ENCODE measurements at places on chromosomes 2 and 18.

- no peak for DNase-seq
Observed at GRCh38 chr2:20531633-20532262, 84.9 kb downstream of the RHOB start.

DNA sequence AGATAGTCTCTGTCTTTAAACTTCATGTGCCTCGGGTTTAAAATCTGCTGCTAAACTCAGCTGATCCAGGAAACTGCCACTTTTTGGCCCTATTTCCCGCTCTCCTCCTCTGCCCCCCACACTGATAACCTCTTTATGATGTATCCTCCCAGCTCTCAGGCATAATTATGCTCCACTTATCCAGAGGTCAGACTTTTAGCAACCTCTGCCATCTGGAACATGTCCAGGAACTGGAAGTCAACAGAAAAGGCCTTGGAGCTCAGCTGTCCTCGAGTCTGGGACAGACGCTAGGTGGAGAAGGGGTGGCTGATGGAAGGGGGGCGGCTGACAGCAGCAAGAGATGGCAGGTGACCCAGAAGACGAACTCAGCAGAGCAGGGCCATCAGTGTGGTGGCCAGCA is 41.2 kb downstream of the ASAP2 start:
- DNase-seq, result no peak

GRCh38 chr18:5542515-5543035 is 1.2 kb downstream of the EPB41L3 start:
- no peak for DNase-seq

DNA sequence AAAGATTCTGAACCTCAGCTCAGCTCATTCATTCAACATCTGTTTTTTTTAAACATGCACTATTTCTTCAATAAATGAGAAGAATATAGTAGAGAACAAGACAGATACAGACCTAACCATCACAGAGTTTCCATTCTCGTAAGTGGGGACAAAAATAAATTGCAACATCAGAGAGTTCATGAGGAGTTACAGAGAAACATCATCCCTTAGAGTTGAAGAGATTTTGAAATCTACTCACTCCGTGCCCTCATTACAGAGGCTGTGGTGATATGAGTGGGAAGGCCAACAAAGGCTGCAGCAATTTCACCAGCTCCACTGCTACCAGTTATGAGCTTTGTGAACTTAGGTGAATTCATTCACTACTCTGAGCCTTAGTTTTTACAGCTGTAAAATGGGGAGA is 399.3 kb downstream of the BCL11A start:
- DNase-seq, result no peak

DNA sequence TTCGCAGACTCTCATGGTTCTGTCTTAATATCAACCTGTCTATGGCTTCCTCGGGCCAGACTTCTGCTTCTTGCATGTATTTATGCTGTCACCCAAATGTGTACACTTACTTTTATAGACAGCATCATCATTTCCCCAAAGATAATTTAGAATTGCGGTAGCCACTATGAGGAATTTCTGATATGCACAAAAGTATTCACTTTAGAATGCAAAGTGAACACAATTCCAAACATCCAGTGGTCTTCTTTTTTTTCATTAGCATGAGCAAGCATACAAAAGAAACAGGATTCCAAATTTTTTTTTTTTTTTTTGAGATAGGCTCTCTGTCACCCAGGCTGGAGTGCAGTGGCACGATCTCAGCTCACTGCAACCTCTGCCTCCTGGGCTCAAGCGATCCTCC is 21.0 kb upstream of the MCFD2 start:
- no peak for DNase-seq

GRCh38 chr2:150141226-150142001 is 346.1 kb downstream of the RND3 start:
- no peak for DNase-seq

DNA sequence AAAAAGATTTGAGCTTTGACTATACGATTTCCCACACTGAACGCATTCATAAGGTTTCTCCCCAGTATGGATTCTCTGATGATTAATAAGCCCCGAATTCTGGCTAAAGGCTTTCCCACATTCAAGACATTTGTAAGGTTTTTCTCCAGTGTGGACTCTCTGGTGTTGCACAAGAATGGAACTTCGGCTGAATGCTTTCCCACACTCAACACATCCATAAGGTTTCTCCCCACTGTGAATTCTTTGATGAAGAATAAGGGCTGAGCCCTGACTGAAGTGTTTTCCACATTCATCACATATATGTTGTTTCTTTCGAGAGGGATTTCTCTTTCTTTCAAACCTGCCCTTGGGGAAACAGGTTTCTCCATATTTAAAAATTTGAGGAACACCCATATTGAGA is 6.9 kb downstream of the ZNF24 start:
- DNase-seq, result no peak

DNA sequence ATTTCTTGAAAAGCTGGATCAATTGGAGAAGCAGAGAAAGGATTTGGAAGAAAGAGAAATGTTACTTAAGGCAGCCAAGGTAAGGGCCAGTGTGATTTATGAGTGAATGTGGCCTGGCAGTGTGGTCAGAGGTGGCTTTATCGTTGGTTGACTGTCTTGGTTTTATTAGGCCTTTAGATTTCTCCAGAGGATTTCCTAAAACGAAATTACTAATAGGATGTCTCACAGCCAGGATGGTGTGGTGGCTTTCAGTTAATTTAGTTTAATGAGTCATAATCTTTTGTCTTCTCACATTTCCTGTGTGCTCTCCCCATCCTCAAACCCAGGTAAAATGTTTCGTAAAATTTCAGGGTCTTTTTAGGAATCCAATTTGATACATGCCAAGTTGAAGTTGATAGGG is 100.8 kb downstream of the TAF4B start:
- DNase-seq, result no peak

- peak; percentile 68 for DNase-seq
Observed at GRCh38 chr2:218406949-218407618, 7.4 kb downstream of the CTDSP1 start.

DNA sequence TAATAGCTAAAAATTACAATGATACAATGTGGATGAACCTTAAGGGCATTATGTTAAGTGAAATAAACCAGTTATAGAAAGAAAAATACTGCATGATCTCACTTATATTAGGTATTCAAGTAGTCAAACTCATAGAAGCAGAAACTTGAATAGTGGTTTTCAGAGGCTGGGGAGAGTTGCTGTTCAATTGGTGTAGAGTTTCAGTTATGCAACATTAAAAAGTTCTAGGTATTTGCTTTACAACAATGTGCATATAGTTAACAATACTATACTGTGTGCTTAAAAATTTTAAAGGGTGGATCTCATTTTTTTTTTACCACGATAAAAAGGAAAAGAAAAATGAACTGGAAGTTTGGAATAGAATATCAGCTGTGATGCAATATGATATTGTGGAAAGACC is 479.1 kb downstream of the SPAG16 start:
- DNase-seq, result no peak

DNA sequence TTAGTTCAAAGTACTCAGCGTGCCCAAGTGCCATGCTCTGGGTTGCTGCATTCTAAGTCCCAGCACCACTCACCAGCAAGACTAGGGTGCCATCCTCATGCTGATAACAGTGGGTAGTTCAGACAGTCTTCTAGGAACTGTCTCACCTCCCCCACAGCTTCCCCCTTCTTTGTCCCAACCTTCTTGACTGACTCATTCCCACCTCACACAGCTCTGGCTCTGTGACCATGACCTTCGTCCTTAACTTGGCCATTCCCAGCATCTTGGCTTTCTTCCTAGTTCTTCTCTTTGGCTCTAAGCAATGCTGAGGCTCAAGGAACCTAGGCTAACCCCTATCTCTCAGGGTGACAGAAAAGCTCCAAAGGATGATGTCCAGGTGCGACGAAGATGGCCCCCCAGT is 20.0 kb upstream of the CXCR4 start:
- DNase-seq, result no peak

DNA sequence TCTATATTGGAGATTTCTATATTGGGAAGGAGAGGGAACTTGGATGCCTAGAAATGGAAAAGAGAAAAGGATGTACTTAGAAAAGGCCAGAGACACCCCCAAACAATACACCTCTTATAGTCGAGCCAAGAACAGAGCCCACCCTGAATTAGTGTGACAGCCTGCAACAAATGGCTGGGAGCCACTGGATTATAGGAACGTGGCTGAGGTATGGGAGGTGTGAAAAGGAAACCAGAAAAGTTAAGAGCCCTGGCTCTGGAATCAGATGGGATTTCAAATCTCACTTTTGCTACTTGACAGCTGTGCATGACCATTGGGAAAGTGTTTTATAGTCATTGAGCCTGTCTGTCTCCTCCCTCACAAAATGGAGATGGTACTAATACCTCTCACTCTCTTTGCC is 394.0 kb downstream of the ZNF521 start:
- no peak for DNase-seq

- DNase-seq, result no peak
Observed at GRCh38 chr18:1002653-1003178, 98.0 kb downstream of the ADCYAP1 start.

GRCh38 chr2:237282568-237283128 is 131.3 kb downstream of the COL6A3 start:
- DNase-seq, result no peak

DNA sequence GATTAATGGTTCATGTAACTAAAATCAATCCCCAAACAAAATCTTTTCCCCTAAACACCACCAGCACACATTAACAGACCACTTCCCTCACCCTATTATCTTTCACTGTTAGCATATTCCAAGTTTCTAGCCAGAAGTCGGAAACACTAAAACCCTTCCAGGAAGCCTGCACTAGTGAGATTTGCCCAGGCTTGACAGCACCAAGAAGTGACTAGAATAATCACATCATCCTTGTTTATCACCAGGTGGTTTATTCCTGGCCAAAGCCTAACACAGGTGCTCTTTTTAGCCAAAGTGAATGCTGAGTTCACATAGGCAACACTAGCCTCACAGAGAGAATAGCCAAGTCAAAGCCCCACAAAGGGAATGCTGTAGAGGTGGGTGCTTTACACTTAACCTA is 221.2 kb upstream of the HNRNPA3 start:
- no peak for DNase-seq

DNA sequence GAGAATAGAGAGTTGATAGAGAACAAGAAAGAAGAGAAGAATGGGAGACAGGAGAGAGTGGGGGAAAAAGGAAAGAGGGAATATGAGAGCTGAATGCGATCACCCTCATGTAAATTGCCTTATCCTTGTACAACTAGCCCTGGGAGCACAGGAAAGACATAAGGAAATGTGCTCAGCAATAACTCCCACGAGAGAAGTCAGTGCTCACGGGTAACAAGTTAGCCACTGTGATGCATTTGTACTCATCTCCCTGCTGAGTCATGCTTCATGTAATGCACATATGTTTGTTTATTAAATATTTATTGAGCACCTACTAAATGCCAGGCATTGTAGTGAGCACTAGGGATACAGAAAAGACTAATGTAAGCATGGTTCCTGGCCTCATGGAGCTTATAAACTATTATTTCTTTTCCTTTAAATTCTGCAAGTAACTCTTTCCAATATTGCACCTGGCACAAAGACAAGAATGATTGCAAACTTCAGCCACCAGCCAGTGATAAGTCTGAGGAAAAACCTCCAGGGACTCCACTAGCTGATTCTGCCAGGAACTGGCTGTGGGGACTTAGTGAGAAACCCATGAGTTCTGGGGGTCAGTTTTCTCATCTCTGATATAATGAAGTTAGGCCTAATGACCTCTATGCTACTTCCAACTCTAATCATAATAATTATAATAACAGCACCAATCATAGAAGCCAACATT is 124.1 kb downstream of the LNPK start:
- no peak for DNase-seq

DNA sequence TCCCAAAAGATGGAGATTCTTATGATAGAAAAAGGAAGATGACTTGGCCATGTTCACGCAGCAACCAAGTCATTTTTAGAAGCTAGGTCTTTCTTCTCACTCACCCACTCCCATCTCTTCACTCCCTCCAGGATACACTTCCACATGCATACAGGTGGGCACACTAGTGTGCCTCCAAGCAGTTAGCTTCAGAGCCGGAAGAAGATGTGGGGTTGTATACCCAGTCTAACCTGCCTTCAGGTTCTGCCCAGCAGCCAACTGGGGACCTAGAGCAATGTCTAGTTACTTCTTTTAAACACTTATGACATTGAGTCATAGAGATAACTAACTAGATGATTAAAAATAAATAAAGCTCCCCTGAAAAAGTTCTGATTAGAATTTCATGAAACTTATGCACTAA is 21.8 kb upstream of the TANK start:
- DNase-seq, result no peak

DNA sequence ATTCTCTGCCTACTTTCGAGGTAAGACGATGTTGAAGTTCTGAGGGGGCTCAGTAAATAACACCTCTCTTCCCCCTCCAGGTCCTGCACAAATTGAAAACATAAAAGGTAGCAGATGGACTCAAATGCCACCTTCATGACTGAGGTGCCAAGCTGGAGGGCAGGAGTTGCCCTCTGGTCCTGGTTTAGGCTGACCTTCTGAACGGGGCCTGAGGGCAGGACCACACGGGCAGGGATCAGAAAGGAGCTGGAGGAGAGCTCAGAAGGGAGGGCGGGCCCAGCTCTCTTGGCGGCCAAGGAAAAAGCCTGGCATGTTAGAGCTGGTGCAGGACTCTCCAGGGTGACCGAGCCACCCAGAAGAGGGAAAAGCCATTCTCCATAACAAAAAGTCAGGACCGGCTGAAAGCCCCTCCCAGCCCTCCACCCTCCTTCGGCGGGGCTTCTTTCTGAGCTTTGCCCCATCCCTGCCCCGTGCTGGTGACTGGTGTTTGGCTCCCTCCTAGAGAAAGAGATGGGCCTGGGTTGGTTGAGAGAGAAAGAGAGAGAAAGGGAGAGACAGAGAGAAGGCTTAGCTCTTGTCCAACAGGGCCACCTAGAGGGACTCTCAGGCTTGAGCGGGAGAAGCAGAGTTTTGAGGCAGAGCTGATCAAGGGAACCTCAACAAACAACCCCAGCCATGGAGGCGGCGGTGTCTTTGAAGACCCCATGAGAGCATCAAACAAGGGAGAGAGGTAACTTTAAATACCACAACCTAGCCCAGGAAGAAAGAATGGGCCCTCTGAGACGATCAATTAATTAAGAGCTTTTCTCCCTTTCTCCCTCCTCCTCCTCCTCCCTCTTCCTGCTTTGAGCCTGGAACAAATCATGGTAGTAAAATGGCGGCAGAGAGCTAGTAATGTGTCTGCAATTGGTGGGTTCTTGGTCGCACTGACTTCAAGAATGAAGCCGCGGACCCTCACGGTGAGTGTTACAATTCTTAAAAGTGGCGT is 50.8 kb downstream of the WIPF1 start:
- peak; percentile 65 for DNase-seq

- no peak for DNase-seq
Observed at GRCh38 chr2:85868822-85869221, 20.0 kb downstream of the ST3GAL5 start.

- no peak for DNase-seq
Observed at GRCh38 chr2:1940679-1941078, 196.4 kb upstream of the PXDN start.

- DNase-seq, result no peak
Observed at GRCh38 chr2:113174376-113174750, 592 bp downstream of the PSD4 start.
